ENCODE measurements at places on chromosomes 7 and 10.

DNA sequence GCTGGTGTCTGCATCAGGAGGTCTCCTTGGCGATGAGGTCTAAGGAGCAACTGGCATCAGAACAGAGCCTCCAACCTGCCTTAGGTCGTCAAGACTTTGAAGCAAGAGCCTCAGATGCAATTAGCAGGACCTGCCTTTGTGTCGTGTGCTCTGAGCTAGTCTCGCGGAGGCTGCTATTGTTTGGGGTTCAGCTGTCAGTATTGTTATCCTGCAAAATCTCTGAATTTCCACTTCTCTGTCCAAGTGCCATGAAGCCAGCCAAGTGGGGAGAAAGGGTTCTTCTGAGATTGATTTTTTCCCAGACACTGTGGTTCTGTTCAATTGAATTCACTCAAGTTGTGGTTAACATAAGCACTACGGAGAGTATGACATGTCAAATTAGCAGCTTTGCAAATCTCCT, 78.7 kb downstream of the ADARB2 start:
- DNase-seq, result no peak

DNA sequence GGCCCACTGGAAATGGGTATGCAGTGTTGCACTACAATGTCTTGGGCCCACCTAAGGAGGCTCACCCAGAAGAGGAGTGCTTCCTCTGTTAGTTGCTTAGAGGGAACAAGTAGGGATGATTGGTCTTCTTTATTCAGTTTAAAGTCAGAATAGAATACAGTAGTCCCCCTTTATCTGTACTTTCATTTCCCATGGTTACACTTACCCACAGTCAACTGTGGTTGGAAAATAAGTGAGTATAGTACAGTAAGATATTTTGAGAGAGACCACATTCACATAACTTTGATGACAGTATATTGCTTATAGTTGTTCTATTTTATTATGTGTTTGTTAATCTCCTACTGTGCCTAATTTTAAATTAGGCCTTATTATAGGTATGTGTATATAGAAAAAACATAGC, 151.4 kb downstream of the COL28A1 start:
- no peak for DNase-seq

GRCh38 chr10:8079126-8079525, 24.6 kb downstream of the GATA3 start:
- DNase-seq, result no peak

DNA sequence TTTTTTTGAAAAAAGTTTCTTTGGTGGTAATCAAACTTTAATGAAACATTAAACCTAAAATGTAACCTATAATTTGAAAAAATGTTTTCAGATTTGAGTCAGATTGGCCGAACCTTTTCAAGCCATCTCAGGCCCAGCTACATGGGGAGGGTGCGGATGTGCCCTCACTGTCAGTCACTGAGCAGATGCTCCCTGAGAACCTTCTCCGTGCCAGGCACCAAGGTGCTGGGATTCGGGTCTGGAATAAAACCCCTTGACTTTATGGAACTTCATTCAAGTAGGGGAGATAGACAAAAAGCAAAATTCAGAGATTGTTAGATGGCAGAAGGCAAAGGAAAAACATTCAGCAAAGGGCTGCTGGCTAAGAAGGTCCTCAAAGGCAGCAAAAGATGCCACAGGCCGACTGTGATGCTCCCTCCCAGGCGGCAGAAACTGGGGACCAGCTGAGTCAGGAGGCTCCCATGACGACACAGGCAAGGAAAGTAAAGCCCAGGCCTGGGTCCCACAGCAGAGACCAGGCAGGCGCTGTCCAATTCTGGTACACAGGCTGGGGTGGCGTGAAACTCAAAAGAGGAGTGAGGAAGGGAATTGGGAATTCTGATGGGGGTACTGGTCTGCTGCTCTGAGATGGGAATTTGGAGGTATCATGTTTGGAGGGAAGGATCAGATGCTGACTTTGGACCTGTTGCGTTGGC, 82.2 kb upstream of the DDC start:
- DNase-seq, result no peak

- DNase-seq, result peak; percentile 79
These were observed 9.6 kb downstream of the PSD start for GRCh38 chr10:102408728-102409603.

DNA sequence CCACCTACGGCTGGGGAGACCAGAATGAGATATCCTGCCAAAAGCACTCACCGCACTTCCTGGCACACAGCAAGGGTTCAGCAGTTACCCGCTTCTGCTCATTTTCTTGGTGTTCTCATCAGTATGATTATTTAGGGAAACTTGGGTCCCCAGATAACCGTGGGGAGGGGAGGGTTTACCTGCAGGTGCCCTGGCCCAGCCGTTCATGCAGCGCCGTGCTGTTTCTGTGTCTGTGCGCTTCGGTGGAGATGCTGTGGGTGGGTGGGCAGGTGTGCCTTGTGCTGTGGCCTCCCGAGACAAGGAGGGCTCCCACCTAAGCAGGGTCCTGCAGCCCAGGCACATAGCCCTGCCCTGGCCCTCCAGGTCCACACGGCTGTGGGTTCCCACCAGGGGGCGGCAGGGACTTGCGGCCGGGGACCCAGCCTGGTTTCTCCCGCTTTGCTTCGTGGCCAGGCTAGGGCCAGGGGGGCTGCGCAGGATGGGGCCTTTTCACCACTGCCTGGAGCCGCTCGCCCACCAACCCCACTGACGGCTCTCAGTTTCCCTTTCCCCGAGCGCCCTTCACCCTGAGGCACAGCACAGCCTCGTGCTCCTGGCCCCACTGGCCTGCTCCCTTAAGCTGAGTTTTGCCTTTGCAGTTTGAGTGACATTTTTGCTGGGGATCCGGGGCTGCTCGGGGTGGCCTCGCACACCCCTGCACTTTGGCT, 78.5 kb downstream of the LHPP start:
- peak; percentile 62 for DNase-seq

- DNase-seq, result no peak
These were observed 591.8 kb downstream of the SUGCT start for GRCh38 chr7:40726559-40726958.

DNA sequence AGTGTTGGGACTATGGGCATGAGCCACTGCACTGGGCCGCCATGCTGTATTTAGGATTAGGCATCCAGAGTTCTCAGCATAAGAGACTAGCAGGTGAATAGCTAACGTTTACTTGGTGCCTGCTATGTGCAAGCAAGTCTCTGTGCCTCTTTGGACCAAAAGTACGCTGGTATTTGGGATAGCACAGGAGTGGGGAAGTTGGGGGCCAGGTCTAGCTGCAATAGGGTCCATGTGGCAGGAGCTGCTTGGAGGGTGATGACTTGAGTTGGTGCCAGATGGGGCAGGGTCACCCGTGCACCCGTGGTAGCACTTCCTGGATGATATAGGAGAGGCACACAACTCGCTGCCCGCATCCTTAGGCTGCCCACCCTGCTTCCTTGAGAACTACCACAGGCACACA, 22.4 kb downstream of the NACAD start:
- DNase-seq, result no peak

All from stimulated activated CD4-positive, alpha-beta T cell treated with anti-CD3 and anti-CD28 coated beads, Interleukin-1b, Interleukin-23, amount 100 ng/mL, for 4 hours (primary cell).